ENCODE measurements at places on chromosomes 12 and 14.
A peak's percentile ranks its signal among the peaks of the same experiment; 100 is the strongest.

DNA sequence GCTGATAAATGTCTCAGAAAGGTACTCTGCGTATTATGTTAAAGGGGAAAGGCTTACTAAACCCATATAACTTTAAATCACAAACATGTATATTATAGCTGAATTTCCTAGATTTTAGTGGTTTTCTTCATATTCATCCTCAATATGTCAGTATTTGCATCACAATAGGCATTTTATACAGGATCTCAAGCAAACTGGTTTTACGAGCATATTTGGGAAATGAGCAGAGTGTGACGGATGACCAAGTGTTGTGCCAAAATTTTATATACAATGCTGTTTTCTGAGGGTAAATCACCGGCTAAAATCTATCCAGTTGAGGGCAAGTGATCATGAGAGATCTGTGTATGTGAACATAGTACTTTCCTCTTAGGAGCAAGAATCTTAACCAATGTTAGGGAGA, 8.4 kb downstream of the CPM start:
- DNase-seq: no peak

- no peak for DNase-seq
Measured at GRCh38 chr12:127294651-127295210, 972.2 kb upstream of the TMEM132C start.

GRCh38 chr12:1367331-1368291, 226.8 kb downstream of the FBXL14 start:
- DNase-seq: no peak

DNA sequence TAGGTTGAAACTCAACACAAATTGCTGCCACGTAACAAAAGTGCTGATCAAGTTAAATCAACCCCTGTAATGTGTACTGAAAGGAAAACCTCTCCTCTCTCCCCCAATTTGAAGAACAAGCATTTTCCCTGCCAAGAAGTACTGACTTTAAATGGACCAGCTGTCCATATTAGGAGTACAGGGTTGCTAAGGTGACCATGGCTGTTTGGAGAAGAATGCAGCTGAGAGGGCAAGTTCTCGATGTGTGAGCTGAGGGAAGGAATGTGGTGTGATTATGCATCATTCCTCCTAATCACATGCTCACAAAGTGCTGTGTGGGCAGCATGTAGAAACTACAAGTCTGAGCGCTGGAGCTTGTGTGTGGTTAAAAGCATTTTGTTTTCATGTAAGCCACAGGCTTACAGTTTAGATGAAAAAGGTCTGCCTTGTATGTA, 50.9 kb upstream of the CCT2 start:
- peak; percentile 22 for DNase-seq

- no peak for DNase-seq
Measured at GRCh38 chr12:75922944-75923642, 108.5 kb downstream of the PHLDA1 start.

DNA sequence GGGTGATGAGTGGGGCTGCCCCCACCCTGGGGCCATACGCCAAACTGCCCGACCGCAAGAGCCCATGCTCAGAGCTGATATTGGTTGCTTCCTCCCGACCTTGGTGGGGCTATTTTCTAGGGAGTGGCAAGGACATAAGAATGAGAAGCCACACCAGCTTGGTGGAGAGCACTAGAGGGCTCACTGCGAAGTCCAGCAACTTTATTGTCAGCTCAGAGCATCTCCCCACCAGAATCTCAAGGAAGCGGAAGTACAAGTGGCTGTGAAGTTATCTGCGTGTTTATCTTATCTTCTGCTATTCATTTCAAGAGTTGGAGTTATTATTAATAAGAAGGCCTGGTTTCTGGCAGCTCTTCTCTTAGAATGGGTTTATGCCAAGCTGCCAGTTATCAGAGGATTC, 4.9 kb upstream of the PLXNC1 start:
- DNase-seq: no peak

DNA sequence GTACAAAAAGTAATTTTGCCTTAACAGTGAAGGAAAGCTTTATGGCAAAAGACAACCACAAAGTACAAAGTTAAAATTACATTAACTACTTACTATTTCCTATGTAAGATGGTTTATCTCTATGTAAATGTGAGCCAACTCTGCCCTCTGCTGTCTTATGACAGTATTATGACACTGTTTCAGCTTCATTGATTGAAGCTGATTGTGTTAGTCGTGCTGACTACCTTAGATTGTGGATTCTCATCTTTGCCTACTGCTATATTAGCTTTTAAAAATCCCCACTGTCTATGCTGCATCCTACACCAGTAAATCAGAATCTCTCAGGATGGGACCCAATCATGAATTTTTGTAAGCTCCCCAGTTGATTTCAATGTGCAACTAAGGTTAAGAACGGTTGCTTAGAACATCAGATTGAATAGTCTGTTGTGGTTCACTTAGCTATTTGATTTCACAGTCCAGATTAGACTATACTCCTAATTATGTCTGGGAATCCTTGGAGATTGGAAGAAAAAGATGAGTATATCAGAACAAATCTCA, 12.2 kb upstream of the SPTB start:
- DNase-seq: no peak

GRCh38 chr14:22598099-22598895, at the start of gene ABHD4:
Gene ABHD4, plus strand, starts transcription at chr14:22598300. Its CDS starts 7 bp downstream, at chr14:22598307.
- peak; percentile 78 for DNase-seq

DNA sequence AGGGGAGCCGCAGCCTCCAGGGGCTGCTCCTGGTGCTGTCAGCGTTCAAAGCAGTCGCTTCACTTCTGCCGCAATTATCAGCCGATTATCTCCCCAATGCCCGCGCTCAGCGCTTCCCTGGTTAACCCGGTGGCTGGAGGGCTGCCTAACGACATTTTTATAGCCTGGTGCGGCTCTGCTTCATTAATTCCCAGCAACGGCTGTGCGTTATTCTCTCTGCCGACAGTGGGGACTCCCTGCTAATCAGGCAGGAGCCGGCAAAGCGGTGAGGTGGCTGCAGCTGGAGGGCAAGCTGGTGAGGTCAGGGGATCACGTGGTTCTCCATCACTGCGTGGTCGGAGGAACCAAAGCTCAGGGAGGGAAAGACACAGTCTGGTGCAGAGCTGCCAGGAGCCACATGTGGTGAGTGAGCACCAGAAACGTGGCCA, 62.9 kb downstream of the GLRX5 start:
- peak; percentile 8 for DNase-seq

DNA sequence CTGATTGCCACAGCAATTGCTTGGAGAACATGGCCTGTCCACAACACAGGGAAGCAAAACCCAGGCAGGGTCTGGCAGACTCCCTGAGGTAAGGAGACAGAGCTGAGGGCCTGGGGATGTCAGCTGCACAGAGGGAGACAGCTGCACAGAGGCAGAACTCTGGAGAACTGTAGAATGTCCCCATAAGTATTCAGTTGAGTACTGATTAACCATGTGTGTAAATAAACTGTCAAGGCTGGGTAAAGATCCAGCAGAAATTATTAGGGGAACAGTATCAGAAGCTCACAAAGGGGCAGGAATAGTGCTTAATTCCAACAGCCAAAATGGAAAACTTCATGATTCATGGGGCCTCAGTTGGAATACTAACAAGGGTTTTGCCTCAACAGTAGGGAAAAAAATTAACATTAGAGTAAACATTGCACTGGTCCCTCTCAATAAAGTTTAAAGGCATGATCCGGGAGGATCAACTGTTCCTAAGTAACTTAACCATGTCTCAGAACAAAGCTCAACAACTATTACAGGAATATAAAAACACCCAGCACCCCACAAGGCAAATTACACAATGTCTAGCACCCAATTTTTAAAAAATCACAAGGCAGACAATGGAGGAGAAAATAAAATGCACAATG, 201.3 kb upstream of the RASSF8 start:
- no peak for DNase-seq

GRCh38 chr14:34251662-34252061, 210.4 kb downstream of the SPTSSA start:
- no peak for DNase-seq

DNA sequence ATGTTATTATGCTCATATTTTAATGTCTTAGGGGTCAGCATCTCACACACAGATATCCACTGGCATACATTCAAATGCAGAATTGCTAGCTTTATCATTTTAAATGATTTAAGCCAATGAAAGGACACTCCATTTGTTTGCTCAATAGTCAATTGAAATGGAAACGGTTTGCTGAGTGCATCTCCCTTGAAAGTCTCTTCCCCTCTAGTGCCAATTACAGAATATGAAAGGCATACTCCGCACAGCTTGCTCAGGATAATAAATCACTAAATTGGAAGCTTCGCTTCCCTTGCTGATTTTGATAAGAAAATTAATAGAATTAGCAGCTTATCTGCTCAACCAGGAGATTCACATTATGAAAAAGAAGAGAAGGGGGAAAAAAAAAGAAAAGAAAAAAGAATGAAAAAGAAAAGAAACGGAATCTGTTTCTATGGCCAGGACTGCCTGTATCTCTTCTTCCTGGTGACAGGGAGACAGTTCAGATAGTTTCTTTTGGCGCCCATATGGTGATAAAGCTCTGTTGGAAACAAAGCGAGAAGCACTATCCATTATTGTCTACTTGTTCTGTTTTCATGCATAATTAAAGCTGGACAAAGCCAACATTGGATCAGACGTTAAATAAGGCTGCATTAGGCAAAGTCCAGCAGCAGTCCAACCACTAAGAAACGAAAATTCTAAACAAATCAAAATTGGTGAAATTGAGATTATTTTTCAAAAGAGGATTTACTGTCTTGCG, 225.0 kb downstream of the GXYLT1 start:
- no peak for DNase-seq

GRCh38 chr12:123085066-123085465, 65.8 kb downstream of the PITPNM2 start:
- no peak for DNase-seq

- no peak for DNase-seq
Measured at GRCh38 chr12:24777359-24777758, 171.5 kb downstream of the BCAT1 start.

GRCh38 chr14:23648764-23649460, 12.7 kb downstream of the DHRS2 start:
- no peak for DNase-seq

GRCh38 chr14:20652996-20653975, 11.8 kb upstream of the OR6S1 start:
- DNase-seq: peak; percentile 74

DNA sequence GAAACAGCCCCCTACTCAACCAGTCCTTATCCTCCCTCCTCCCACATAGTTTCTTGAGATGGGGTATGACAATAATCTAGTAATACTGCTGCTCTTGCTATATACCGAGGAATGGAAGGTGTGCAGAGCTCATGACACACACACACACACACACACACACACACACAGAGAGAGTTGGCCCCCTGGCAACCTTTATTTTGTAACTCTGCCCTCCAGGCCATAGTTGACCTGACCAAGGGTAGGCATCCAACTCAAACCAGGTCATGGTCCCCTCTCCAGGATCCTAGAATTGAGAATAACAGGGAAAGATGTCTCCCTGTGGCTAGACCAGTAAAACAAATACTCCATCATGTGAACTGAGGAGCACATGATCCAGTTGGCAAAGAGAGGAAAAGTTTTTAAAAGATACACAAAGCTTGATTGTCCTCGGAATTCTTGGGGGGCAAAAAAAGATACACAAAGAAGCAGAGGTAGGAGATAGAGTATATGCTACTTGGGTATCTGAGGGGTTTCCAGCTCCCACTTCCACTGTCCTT, 11.3 kb downstream of the ERO1A start:
- no peak for DNase-seq

DNA sequence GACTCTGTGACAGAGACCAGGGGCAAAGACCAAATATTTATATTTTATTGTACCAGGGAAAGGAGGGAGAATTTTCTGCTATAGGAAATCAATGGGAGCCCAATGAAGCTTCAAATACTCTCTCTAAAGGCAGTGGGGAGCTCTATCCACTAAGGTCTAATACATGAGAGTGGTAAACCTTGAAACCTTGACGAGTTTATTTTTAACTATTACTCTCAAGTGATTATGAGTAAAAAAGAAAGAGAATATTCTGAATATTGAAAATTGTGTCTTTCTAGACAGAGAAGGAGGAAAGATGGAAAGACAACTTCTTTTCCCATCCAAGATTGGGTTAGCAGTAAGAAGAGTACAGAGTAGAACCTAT, 1722.1 kb upstream of the SEL1L start:
- DNase-seq: no peak

DNA sequence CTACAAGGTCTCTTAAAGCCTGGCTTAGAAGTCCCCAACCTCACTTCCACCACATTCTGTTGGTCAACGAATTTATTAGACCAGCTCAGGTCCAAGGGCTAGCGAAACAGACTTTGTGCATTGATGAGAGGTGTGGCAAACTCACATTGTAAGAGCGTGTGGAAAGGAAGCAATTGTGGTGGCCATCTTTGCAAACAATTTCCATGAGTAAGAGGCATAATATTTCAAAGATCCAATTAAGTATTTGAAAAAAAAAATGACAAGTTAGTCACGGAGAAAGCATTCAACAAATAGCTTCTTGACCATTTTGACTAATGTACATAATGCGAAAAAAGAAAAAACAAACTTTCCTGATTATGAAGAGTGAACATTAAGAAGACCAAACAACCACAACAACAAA, 7.4 kb downstream of the NR1H4 start:
- DNase-seq: no peak

- no peak for DNase-seq
Measured at GRCh38 chr14:48747561-48748089, 838.6 kb downstream of the RPS29 start.

- no peak for DNase-seq
Measured at GRCh38 chr14:38611928-38612327, 356.0 kb upstream of the CLEC14A start.

- no peak for DNase-seq
Measured at GRCh38 chr12:3366451-3367110, 124.4 kb upstream of the PRMT8 start.
